Type B pancreatic cell (in vitro differentiated cells): ENCODE measurements at places on chromosomes 3 and 15. TPM values are rescaled to one million over a fixed set of nuclear protein-coding genes. Genes with fewer than 3 reads are reported as not detected.

RYK gene
- total RNA-seq = 50.7 and 59.2 TPM in 2 replicates

GRCh38 chr3:110897046-110897445, 174.6 kb upstream of the NECTIN3 start:
- no peak overlapping the region for H3K4me3 ChIP-seq
- no peak for DNase-seq
- H3K27me3 ChIP-seq = no peaks in the 10 kb centered on the region
- H3K4me1 ChIP-seq = no peaks in the 10 kb centered on the region
- no peaks in the 10 kb centered on the region for H3K36me3 ChIP-seq
- no peak overlapping the region for H3K27ac ChIP-seq

- no peak for DNase-seq
- no peaks in the 10 kb centered on the region for H3K27me3 ChIP-seq
- H3K27ac ChIP-seq = no peak overlapping the region
- no peak overlapping the region for H3K4me3 ChIP-seq
Measured at GRCh38 chr3:168405288-168405687, 309.6 kb upstream of the GOLIM4 start.

DNA sequence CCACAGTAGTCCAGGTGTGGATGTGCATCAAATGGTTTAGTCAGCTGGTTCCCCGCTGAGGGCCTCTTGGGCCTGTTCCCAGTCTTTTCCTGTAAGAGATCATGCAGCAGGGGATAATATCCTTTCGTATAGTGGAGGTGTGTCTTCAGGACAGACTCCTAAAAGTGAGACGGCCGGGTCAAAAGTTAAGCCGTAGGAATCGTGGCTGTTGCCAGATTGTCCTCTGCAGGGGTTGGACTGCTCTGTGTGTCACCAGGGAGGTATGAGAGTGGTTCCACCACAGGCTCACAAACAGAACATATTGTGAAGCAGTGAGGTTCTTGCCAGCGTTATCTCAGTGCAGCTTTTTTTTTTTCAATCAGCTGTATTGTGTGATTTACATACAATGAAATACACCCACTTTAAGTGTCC, 95.0 kb downstream of the VGLL4 start:
- DNase-seq = no peak
- H3K4me1 ChIP-seq = peaks cover 40% of the 10 kb centered on the region
- peak overlapping the region; percentile 24 for H3K27ac ChIP-seq
- no peaks in the 10 kb centered on the region for H3K27me3 ChIP-seq
- peaks cover 41% of the 10 kb centered on the region for H3K36me3 ChIP-seq

GRCh38 chr3:169295912-169296570, 367.5 kb downstream of the MECOM start:
- H3K27me3 ChIP-seq = peaks cover 6% of the 10 kb centered on the region
- H3K27ac ChIP-seq = no peak overlapping the region
- H3K4me1 ChIP-seq = peaks cover 21% of the 10 kb centered on the region
- no peak for DNase-seq

GRCh38 chr3:124915254-124915653, 19.3 kb downstream of the MUC13 start:
- no peak for DNase-seq
- no peak overlapping the region for H3K27ac ChIP-seq
- no peaks in the 10 kb centered on the region for H3K4me1 ChIP-seq
- no peaks in the 10 kb centered on the region for H3K36me3 ChIP-seq
- H3K27me3 ChIP-seq = no peaks in the 10 kb centered on the region

DNA sequence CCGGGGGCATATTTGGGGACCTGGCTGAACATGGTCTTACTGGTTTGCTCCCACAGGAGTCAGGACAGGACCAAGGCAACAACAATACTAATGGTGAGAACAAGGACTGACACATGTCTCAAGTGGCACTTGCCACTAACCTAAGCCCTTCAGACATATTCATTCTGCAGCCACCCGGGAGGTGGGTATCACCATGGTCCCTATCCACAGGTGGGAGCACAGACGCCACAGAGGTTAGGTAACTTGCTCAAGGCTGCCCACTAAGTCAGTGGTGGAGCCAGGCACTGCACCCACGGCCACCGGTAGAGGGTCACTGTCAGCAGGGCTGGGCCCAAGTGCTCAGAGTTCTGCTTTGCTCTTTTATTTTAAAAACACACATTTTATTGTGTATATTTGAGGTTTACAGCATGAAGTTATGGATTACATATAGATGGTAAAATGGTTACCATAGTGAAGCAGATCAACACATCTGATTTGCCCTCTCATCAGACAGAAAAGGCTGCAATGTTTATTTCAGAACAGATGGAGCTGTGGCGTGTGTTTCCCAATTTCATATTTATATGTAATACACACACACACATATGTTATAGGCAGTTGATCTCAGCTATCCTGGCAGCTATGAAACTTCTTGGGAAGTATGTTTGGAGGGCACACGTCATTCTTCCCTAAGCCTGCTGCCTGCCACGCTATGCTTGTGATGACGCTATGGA, 30.0 kb upstream of the SLC41A3 start:
- H3K27me3 ChIP-seq = no peaks in the 10 kb centered on the region
- no peak overlapping the region for H3K4me3 ChIP-seq
- no peak overlapping the region for H3K27ac ChIP-seq
- no peaks in the 10 kb centered on the region for H3K4me1 ChIP-seq
- no peak for DNase-seq

- no peaks in the 10 kb centered on the region for H3K27me3 ChIP-seq
- no peak for DNase-seq
- H3K4me1 ChIP-seq = peaks cover 21% of the 10 kb centered on the region
- H3K4me3 ChIP-seq = no peak overlapping the region
- H3K27ac ChIP-seq = no peak overlapping the region
- H3K36me3 ChIP-seq = no peaks in the 10 kb centered on the region
Measured at GRCh38 chr3:102183186-102183585, 251.6 kb upstream of the ZPLD1 start.

GRCh38 chr15:71334434-71334833, 219.2 kb downstream of the THSD4 start:
- no peaks in the 10 kb centered on the region for H3K36me3 ChIP-seq
- H3K4me3 ChIP-seq = no peak overlapping the region
- no peak overlapping the region for H3K27ac ChIP-seq
- DNase-seq = no peak

- H3K4me1 ChIP-seq = no peaks in the 10 kb centered on the region
- no peaks in the 10 kb centered on the region for H3K36me3 ChIP-seq
- DNase-seq = no peak
- no peak overlapping the region for H3K27ac ChIP-seq
- H3K4me3 ChIP-seq = no peak overlapping the region
- H3K27me3 ChIP-seq = no peaks in the 10 kb centered on the region
Measured at GRCh38 chr3:48819234-48820221, 28.1 kb downstream of the PRKAR2A start.
